Hair follicular keratinocyte (primary cell): ENCODE measurements at places on chromosomes 1 and 21. TPM values are rescaled to one million over a fixed set of nuclear protein-coding genes. Genes with fewer than 3 reads are reported as not detected.

The CENPS gene
- 7.0 and 19.8 TPM in 2 replicates for total RNA-seq

The CLK2 gene
- 14.2 and 16.9 TPM in 2 replicates for total RNA-seq

The FMN2 gene
- not detected in 2 replicates for total RNA-seq

The OVAAL gene
- total RNA-seq, result not detected in 2 replicates

The FCGR2B gene
- not detected in 2 replicates for total RNA-seq

The GLIS1 gene
- total RNA-seq, result 0.04 TPM in 1 of 2 replicates, not detected in the other

The DCAF6 gene
- total RNA-seq, result 36.2 and 41.4 TPM in 2 replicates

The VCAM1 gene
- not detected in 2 replicates for total RNA-seq
